ENCODE measurements at places on chromosomes 6 and 20. TPM values are rescaled to one million over a fixed set of nuclear protein-coding genes. Genes with fewer than 3 reads are reported as not detected.

The GPRC6A gene
- not detected for total RNA-seq

The OPRL1 gene
- 0.99 TPM for total RNA-seq

The DPPA5 gene
- not detected for total RNA-seq

- DNase-seq = no peak
Observed at GRCh38 chr6:34242252-34243130, 5.8 kb downstream of the HMGA1 start.

DNA sequence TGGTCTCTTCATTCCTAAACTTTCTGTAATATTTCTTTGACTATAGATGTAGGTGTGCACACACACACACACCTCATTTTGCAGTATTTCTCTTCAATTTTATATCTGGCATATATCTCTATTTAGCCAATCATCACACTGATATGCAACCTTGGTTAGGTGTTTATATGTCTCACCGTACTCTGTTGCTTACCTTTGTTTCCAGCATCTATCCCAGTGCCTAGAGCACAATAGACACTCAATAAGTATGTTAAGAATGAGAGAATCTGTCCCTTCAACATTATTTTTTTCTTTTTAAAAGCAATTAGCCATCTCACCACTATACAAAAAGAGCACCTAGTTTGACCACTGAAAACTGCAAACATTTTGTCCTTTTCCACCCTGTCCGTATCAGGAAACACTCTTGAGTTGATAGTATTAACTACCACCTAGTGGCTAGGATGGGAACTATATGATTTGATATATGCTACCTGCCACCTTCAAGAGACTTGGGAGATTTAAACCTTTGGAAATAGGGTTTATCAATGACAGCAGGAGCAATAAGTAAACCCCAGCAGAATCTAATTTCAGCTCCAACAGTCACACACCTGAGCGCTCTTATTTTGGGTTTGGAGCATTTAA, 48.7 kb upstream of the RSPO3 start:
- no peak for DNase-seq
